Right renal pelvis (tissue), 4 donors: ENCODE measurements at places on chromosomes 5 and 9. TPM values are rescaled to one million over a fixed set of nuclear protein-coding genes. Genes with fewer than 3 reads are reported as not detected.

Gene ACOT12
- polyA plus RNA-seq: 0.91 TPM

Gene IL3
- polyA plus RNA-seq: not detected

- DNase-seq: no peak
Measured at GRCh38 chr9:112056996-112057395, 118.1 kb downstream of the SUSD1 start.

- DNase-seq: no peak
Measured at GRCh38 chr5:96288166-96288844, 144.7 kb downstream of the PCSK1 start.

DNA sequence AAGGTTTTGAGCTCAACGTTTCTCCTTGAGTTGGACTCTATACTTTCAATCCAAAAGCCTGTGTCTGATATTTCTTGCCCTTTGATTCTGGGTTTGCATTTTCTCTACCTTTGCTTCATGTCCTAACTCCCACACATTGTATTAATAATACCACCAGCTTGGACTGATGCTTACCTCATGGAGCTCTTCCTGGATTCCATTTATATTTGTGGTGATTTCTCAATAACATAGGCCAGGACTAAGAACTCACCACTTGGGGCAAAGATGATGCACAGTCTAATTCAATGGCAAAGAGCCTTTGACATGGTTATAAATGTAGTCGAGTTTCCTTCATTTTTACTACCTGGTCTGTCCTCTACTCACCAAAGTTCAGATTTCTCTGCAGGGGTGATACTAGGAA, 27.5 kb upstream of the EFNA5 start:
- DNase-seq: no peak

GRCh38 chr5:179235416-179236400, 109.6 kb downstream of the ADAMTS2 start:
- no peak for DNase-seq

Gene HTR4
- polyA plus RNA-seq: 0.15 TPM

- DNase-seq: no peak
Measured at GRCh38 chr9:124507880-124508423, 753 bp upstream of the NR5A1 start.

DNA sequence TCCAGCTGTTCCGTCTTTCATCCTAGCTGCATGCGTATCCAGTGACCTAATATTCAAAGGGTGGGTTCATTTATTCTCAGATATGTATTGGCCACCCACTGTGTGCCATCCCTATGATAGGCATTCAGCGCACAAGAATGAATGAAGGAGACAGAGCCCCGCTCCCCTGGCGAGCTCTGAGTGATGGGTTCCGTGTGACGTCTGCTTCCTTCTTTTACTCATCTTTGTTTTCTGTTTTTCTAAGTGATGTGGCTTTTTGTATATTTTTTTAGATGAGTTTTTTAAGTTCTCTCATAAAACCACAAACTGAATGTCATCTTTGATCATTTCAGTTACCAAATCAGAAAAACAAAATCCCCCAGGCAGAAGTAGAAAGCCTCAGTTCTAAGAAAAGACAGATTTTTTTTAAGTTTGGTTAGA, 168.3 kb upstream of the OTULINL start:
- DNase-seq: no peak

Gene TRMO
- 23.1 TPM for polyA plus RNA-seq

DNA sequence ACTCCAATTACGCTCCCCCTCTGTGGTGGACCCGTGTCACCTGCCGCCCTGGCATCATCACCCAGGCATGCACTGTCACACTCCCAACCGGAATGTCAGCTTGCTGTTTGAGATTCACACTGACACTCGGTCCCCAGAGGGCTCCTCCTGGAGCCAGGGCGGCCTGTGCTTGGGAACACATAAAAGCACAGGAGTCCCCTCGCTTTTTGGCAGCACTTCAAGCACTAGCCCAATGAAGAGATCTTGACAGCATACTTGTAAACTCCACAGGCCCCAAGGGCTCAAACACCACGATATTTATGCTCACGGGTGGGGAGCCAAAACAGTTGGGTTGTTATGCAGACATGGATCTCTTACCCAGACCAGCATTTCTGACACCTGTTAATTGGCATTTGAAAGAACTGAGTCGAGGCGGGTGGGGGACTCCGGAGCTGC, 90.8 kb upstream of the EGFLAM start:
- no peak for DNase-seq

DNA sequence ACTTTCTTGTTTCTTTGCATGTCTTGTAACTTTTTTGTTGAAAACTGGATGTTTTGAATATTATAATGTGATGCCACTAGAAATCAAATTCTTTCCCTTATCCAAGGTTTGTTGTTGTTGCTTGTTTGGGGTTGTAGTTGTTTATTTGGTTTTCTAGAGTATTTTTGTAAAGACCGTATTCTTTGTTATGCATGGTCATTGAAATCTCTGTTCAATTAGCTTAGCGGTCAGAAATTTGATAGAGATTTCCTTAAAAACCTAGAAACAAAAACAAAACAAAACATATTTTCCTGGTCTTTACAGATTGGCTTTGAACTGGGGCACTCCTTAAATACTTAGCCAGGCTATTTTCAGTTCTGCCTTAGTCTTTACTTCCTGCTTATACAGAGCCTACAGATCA, 21.9 kb downstream of the SOX30 start:
- DNase-seq: no peak

DNA sequence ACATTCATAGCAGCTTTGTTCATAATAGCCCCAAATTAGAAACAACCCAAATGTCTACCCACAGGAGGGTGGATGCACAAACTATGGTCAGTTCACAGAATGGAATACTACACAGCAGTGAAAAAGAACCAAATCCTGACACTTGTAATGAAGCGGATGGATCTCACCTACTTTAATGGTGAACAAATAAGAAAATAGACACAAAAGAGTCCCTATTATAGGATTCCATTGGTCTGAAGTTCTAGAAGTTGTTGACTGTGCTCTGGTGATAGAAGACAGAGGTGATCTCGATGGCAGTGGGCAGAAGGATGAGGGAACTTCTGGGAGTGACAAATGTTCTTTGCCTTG, 20.6 kb upstream of the LAMC3 start:
- DNase-seq: no peak

DNA sequence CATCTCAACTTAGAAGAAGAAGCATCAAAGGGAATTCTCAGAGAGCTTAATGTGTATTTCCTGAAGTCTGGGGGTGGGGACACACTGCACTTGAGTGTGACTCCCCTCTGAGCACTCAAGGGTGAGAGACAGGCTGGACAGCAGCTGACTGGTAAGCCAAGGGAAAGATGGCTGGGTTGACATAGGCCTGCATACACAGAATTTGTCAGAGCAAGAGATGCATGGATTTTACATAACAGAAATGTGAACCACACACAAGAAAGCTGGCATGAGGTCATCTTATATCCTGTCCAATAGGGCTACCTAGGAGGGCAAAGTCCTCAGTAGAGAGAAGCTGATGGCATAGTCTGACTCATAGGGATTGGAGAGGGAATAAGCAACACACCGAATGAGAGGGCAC, 114.3 kb upstream of the EPB41L4A start:
- no peak for DNase-seq

GRCh38 chr9:137227054-137227852, at the start of gene RNF224:
Gene RNF224 (plus strand): TSS chr9:137227502. CDS start chr9:137228336, 834 bp downstream.
- DNase-seq: no peak

Gene DCTN4
- 52.4 TPM for polyA plus RNA-seq

- DNase-seq: no peak
Measured at GRCh38 chr5:137040024-137040423, 459.1 kb downstream of the SPOCK1 start.

- DNase-seq: peak; percentile 41
Measured at GRCh38 chr5:155726267-155726666, 600.7 kb upstream of the SGCD start.

Gene IFNA17
- not detected for polyA plus RNA-seq

DNA sequence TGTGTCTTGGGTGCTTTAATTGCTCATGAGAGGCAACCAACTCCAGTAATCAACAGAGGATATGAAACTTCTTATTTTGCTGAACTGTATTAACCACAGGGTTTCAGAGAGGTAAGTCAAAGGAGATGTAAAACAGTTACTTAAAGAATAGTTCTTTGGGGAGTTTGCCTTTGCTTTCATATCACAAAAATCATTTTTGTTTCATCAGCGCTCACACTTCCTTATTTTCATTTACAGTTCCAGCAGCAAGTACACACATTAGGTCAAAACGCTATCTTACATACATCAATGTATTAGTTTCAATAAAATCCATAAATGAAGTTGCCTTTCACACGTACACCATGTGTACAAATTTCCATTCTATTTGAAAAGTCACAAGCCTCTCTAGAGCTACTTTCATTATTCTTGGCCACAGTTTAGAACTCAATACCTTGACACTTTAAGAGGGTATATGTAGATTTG, 50.1 kb downstream of the ST8SIA4 start:
- DNase-seq: no peak

DNA sequence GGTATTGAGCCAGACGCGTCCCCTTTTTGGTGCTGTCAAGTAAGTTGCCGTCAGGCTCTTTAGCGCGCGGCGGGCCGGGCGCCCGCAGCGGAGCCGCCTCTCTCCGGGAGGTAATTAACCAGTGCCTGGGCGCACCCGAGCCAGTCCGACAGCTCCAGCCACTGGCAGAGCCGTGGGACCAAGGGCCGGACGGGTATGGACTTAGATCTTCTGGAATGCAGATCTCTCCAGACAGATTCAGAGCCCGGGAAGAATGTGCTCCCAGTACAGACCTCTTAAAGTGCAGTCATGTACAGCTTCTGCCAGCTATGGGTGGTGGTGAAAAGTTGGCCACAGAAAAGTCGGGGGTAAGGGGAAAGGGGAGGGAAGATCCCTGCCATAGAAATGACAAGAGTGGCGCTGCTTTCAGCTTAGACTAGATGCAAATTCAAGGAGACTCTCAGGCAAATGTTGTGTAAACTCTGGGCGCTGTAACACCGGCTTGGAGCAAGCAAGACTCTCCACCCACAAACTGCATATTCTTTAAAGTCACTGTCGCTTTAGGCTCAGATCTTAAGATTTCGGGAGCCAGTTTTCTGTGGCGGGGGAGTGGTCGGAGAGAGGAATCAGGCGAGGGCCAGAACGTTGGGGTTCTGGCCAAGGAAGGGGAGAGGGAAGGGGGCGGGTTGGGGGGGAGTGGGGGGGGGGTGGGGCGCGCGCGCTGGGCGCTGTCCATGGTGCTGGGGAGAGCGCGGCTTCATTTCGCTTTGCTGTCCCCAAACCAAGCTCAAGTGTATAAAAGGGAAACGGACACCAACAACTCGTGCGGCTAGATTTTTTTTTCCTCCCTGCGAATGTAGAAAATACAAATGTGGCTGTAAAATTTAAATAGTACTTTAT, 29.2 kb downstream of the NR2F1 start:
- DNase-seq: no peak

Gene OBP2B
- not detected for polyA plus RNA-seq

GRCh38 chr9:129347316-129348120, 169.5 kb upstream of the IER5L start:
- no peak for DNase-seq

Gene BRD3OS
- polyA plus RNA-seq: 26.0 TPM

DNA sequence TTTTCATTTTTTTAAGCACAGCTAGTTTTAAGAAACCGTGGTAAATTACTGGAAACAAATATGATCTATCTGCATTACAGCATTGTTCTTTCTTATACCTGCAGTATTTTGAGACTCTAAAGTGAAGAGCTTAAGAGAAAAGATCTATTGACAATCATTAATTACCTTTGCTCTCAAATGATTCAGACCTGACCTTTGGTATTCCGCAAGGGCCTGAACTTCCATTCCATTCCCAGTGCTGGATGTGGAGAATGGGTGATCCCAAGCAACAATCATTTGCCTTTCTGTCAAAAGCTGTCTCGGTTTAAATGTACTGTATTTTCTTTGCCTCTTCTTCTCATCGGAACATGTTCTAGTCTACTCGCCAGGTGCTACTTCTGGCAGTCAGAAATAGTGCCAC, 18.9 kb downstream of the NREP start:
- no peak for DNase-seq

Gene ARSI
- 3.8 TPM for polyA plus RNA-seq

Gene IL7R
- polyA plus RNA-seq: 0.69 TPM

DNA sequence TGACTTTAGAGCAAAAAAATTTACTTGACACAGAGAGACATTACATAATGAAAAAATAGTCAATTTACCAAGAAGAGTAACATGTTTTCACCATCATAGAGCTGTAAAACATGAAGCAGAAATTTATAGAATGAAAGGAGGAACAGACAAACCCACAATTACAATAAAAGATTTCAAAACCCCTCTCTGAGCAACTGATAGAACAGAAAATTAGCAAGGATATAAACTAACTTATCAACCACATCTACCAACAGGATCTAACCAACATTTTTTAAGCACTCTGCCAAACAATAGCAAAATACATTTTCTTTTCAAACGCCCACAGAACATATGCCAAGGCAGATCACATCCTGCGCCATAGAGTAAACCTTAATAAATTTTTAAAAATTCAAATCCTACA, 17.9 kb downstream of the SLCO4C1 start:
- DNase-seq: no peak

Gene IFNA21
- not detected for polyA plus RNA-seq

Gene PKD2L2
- polyA plus RNA-seq: 0.41 TPM

- no peak for DNase-seq
Measured at GRCh38 chr5:79827159-79827629, 137.6 kb downstream of the CMYA5 start.

DNA sequence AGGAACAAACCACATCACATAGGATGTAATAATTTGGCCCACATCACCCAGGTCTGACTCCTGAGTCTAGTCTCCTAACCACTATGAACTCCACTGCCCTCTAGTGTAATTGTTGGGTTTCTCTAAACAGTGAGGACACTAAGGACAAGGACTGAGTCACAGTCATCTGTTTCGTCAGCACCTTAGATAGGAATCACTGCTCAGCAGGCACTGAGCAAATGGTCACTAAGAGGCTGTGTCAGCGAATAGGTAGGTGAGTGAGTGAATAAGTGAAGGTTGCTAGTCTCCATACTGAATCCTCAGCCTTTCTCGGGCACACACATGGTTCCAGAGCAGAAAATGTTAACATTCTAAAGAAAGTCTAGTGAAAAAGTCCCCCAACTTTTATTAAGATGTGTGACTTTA, 278.6 kb downstream of the SPOCK1 start:
- no peak for DNase-seq

Gene ALG2
- polyA plus RNA-seq: 52.9 TPM

DNA sequence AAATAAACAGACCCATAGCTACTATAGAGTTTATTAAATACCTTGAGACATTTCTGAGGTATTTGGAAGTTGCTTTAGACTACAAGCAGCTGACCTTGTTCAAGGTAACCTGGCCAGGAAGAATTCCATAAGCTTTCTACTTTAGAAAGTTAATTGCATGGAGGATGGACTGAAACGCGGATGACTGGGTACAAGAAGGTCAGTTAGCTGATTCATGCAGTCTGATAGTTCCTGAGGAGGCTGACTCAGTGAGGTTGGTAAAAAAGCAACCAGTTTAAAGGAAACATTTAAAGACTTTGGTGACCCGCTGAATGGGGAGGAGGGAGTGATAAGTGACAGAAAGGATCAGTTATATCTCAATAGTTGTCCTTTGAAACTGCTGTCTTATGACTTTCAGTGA, 670.1 kb upstream of the CDH9 start:
- DNase-seq: no peak
